Articular chondrocyte of knee joint (primary cell): ENCODE measurements at places on chromosomes 11 and 22. TPM values are rescaled to one million over a fixed set of nuclear protein-coding genes. Genes with fewer than 3 reads are reported as not detected.

HBD gene
- total RNA-seq = not detected in 2 replicates

SPTBN2 gene
- total RNA-seq = 0.43 and 0.91 TPM in 2 replicates

MEI1 gene
- total RNA-seq = 2.5 and 3.2 TPM in 2 replicates

PHOX2A gene
- not detected in 2 replicates for total RNA-seq

AASDHPPT gene
- 43.8 and 56.5 TPM in 2 replicates for total RNA-seq

P2RX6 gene
- 1.8 and 3.1 TPM in 2 replicates for total RNA-seq

GAS2 gene
- 0.65 and 1.2 TPM in 2 replicates for total RNA-seq

CNIH2 gene
- total RNA-seq = 0.22 TPM in 1 of 2 replicates, not detected in the other

SAA4 gene
- not detected in 2 replicates for total RNA-seq

MTMR3 gene
- 34.2 and 34.4 TPM in 2 replicates for total RNA-seq

NCR3LG1 gene
- 6.4 and 14.4 TPM in 2 replicates for total RNA-seq

CASP5 gene
- 0.22 TPM in 1 of 2 replicates, not detected in the other for total RNA-seq

CRYBB2 gene
- not detected in 2 replicates for total RNA-seq

CYB5R2 gene
- 29.0 and 30.1 TPM in 2 replicates for total RNA-seq

INPPL1 gene
- total RNA-seq = 39.5 and 46.3 TPM in 2 replicates
